ENCODE measurements at places on chromosomes 2 and 18.

DNA sequence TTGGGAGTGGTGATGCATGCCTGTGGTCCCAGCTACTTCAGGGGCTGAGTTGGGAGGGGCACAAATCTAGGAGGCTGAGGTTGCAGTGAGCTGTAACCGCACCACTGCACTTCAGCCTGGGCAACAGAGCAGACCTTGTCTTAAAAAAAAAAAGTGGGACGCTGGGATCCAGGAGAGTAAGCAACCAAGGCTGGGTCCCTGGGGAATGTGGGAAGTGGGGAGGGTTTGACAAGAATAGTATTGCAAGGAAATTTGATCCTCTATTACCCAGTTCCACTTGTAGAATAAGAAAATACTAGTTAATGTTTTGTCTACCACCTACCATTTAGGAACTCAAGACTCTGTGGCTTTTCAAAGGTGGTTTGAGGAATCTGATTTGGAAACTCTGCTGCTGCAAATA is 21.1 kb upstream of the DYTN start:
- no peak for DNase-seq

DNA sequence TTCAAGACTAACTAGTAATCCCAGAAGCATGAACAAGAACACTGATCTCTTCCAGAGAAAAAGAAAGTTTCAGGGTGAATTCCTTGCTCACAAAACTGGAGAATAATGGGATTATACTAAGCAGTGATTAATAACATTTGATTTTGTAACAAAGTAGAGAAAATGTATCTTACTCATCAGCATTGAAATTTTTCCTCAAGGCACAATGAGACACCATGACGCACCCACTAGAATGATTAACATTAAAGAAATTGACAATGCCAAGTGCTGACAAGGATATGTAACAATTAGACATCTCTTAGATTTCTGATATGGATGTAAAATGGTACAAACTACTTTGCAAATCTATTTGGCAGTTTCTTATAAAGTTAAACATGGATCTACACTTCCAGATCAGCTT is 101.1 kb upstream of the EPHA4 start:
- no peak for DNase-seq

- DNase-seq: no peak
These were observed 14.4 kb downstream of the PHLPP1 start for GRCh38 chr18:62729487-62730386.

DNA sequence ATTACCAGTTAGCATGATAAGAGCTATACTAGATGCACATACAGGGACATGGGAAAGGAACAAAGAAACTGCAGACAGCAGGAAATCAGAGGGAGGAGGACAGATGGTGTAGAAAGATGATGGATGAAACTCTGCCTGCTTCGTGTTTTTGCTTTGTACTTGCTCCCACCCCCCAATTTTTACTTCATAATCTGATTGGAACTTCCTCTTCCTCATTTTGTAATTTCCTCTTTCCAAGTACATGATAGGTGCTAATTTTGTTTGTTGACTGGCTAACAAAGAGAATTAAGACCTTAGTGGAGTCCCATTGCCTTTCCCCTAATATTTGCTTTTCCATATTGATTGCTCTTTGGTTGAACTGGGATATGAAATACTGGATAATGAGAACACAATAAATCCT is 76.0 kb upstream of the PELI1 start:
- no peak for DNase-seq

- DNase-seq: no peak
These were observed 82.6 kb upstream of the FOSL2 start for GRCh38 chr2:28310107-28310506.

- no peak for DNase-seq
These were observed 51.8 kb upstream of the RAB27B start for GRCh38 chr18:54776282-54776977.

- DNase-seq: no peak
These were observed 53.7 kb downstream of the SLC4A3 start for GRCh38 chr2:219680958-219681693.

DNA sequence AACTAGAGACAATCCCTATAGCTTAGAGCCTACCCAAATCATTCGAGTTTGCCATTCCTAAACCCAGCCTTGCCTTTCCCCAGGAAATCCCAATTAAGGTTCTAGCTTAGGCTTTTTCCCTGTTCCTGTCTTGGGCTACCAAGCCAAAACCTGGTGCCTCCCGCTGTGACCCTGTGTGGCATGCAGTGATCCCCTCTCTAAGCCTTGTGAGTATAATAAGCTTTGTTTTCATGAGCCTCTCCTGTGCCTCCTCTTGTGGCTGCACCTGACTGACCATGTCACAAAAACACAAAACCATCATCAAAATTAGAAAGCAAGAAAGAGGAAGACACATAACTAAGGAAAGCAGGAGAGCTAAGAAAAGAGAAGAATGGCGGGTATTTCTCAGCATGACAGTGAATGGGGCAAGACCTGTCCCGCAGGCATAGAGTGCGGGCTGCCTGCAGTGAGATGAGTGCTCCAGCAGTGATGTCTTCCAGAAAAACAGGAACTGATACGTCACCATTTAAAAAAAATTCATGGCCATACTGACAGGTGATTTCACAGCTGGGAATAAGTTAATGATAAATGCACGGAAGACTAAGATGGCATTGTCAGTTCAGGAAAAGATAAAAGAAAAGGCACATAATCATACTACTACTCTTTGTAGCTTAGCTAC is 9.2 kb upstream of the PAIP2B start:
- no peak for DNase-seq

DNA sequence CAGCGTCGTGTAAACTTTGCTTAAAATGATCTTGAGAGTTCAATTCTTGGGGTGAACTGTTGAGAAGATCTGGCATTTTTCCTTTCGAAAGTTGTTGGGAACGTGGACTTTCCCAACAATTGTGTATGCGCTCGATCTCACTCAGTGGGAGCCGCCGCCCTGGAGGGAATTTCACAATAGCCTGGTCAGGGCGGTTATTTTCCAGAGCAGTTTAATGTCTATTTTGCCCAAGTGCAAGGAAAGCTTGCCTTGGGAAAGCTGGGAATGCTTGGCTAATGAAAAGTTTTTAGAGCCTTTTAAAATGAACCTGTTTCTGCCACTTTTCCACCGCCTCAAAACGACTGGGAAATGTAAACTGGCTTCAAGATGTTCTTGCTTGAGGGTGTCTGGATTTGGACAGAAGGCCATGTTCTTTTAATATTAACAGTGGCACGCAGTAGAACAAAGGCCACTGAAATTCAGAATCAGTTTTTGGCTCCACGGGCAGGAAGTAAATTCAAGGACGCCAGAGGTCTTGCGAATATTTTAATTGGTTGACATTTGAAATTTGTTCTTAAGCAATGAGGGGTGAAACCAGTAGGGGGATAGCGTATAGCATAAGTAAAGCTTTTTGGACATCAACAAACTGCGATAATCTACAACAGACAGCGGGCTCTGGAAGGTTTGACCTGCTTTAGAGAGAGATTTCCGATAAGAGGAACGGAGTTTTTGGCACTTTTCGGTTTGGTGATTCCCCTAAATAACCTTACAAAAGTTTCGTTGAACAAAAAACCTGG is 1.2 kb downstream of the CFLAR start:
- peak; percentile 30 for DNase-seq

DNA sequence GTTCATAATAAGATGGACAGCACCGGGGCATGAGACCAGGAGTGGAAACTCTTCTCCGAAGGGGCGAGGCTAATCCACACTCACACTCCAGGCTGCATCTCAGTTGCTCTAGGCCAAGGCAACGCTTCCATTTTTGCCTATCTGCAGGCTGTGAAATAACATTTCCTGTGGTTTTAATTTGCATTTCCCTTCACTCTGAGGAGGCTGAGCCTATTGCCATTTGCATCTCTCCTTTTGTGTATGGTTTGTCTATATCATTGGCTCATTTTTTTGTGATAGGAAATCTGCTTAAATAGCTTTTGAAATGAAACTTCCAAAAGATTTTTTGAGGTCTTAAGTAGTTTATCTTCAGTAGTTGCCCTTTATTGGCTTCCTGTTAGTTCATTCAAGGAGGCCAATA is 57.6 kb downstream of the TPGS2 start:
- no peak for DNase-seq

DNA sequence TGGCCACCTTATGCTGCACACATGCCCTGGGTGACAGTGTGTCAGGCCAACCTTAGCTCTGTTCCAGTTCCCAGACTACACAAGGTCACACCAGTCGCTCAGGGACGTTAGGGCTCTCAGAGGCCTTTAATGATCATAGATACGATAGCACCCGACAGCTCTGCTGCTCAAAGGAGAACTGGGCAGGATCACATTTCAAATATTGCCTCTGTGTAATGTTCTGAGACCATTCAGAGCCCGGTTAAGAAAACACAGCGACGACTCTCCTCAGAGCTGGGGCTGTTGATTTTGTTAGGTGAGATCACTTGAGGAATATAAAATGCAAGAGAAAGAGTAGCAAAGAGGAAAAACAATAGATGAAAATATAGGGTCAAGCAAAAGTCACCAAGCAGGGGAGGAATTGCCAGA is 166.6 kb upstream of the TANK start:
- DNase-seq: no peak

DNA sequence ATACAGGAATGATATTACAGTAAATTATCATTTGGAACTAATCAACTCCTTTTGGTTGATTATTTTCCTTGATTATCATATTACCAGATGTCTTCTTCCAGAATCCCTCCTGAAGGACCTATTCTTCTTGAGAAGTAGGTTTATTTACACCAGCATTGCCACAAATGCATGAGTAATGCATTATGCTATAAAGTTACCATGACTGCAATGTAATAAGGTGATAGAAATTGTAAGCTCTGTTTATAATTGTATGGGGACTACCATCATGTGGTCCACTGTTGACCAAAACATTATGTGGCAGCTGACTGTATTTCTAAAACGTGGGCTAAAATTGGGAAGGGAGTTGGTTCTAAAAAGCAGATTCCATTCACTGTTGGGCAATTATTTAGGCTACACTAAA is 602.2 kb downstream of the NYAP2 start:
- DNase-seq: no peak

GRCh38 chr18:404061-404636 is 96.4 kb downstream of the COLEC12 start:
- DNase-seq: no peak

- no peak for DNase-seq
These were observed 72.0 kb downstream of the KCNF1 start for GRCh38 chr2:10983711-10984110.

DNA sequence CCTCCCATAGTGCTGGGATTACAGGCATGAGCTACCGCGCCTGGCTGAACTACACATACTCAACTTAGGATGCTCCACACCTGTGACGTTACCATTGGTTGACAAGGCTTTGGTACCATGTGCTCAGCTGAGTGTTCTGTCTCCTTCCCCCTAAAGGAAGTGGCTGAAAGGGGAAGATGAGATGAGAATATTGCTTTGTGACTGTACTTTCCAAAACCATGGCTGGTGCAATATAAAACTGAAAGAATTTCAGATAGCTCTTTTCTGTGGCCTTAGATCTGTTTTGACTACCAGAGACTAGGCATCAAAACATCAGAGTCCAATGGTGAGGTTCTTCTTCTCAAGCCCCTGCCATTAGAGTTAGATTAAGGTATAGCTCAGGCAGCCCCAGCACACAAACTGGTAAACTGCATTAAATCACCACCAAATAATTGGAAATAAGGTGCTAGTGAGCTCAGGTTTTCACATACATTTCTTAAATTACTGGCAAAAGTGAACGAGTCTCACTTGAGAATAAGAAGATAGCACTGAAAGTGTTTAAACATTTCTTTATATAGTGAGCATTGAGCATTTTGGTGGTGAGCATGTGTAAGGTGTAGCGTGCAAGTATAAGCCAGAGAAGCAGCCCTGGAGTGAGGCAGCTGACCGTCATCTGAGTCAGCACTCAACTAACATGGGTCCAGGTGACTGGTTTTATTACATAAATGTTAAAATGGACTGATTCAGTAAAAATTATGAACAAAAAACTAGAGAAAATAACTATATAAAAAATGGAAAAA is 113.5 kb upstream of the FZD5 start:
- no peak for DNase-seq

DNA sequence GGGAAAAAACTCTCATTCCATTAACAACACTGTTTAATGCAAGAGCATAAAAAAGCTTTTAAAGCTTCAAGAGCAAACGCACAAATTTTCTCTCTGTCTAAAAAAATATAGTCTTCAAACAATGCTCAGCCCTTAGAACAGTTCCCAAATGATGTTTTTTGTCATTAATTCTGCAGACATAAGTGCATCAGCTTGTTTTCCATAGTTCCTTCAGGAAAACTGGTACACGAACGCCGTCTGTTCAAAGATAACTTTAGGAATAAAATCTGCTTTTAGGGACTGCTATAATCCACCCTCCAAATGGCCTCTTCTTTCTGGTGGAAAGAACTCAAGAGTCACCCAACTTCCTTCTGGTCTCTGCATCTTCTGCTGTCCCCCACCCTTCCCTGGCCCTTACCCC is 98.2 kb upstream of the SLC66A3 start:
- DNase-seq: no peak

- no peak for DNase-seq
These were observed 148.2 kb upstream of the GLI2 start for GRCh38 chr2:120587279-120587996.

- no peak for DNase-seq
These were observed 62.5 kb upstream of the MRPS9 start for GRCh38 chr2:104975371-104975770.

DNA sequence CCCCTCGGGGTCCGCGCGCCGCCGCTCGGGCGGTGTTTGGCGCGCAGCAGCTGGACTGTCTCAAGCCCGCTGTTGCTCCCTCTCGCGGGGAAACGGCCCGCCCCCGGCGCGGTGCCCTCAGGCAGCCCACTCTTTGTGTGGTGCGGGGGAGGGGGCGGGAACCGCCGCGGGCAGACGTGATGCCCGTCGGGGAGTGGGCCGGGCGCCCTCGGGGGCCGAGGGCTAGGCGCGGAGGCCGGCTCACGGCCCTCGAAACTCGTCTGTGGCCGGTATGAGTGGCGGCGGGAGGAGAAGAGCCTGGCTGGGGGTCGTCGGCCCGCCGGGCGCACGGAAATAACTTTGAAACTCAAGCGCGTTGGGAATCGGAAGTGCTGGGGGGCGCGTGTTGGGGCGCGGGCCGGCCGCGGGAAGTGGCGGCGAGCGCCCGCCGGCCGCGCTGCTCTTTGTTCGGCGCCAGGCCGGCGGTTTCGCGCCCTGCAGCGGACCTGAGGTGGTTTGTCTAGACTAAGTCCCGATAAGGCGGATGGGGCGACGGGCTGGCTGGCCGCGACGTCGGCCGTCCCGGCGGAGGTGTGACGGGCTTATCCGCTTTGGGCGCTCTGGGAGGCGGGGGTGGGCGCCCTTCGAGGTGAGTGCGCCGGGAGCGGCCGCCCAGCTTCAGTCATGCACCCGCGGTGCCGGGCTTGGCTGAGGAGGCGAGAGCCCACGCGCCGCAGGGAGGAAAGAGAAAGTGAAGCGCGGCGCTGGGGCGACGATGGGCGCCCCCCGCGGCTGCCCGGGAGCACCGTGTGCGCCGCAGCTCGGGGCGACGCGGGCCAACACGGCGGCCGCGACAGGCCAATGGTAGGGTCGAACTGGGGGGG is 679 bp downstream of the PTMA start:
- no peak for DNase-seq

DNA sequence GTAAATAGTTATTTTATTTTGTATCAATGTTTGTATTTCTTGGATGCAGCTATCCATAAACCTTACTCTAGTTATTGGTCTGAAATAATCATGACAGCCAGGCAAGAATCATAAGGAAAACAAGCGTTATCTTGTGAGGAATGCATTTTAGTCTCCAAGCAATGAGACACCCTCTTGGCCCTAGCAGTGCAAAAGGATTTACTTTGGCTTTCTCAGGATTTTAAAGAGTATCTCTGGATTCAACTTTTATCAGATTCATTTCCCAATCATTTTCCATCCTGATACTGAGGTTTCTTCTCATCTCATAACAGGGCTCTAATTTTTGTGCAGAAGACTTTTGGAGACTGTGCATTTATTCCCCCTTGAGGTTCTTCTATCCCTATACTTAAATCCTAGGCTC is 480.8 kb downstream of the TMX3 start:
- no peak for DNase-seq

Measured in SHP77 treated with DMSO at 0.1 percent for 48 hours (cell line).